H9 (cell line): ENCODE measurements at places on chromosomes 3 and 15. TPM values are rescaled to one million over a fixed set of nuclear protein-coding genes. Genes with fewer than 3 reads are reported as not detected.

DNA sequence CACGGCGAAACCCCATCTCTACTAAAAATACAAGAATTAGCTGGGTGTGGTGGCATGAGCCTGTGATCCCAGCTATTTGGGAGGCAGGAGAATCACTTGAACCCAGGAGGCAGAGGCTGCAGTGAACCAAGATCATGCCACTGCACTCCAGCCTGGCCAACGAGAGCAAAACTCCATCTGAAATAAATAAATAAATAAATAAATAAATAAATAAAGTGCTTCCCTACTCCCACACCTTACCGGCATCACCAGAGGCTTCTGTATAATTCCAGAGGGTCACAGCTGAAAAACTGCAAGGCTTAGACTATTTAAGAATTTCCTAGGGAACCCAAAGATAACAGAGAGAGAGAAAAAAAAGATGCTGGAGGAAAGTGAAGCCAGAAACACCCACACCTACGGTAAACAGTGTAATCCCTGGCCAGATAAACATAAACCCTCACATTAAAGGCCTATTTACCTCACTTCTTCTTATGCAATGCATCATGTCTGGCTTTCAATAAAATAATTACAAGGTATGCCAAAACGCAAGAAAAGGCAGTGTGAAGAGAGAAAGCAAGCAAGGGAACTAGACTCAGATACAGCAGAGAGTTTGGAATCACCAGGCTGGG lies 15.0 kb upstream of the TRPM1 start:
- DNase-seq = no peak

DNA sequence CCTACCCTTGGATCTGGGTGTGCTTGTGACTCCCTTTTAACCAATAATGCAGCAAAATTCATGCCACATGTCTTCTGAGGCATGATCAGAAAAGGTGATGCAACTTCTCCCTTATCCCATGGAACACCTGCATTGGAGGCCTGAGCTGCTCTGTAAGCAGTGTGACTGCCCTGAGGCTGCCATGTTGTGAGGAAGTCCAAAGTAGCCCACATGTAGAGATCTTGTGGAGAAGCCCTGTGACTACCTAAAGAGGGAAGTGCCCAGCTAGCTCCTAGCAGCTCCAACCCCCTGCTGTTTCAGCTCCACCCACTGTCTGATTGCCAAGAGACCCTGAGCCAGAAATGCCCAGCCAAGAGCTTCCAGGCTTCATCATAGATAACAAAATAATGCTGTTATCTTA lies 6.4 kb upstream of the NR1D2 start:
- DNase-seq = no peak

- DNase-seq = peak; percentile 57
These were observed at the start of gene CSPG5 for GRCh38 chr3:47578691-47579632. TSS of gene CSPG5 (minus strand) at chr3:47578865. CDS start at chr3:47578693, 172 bp downstream.

DNA sequence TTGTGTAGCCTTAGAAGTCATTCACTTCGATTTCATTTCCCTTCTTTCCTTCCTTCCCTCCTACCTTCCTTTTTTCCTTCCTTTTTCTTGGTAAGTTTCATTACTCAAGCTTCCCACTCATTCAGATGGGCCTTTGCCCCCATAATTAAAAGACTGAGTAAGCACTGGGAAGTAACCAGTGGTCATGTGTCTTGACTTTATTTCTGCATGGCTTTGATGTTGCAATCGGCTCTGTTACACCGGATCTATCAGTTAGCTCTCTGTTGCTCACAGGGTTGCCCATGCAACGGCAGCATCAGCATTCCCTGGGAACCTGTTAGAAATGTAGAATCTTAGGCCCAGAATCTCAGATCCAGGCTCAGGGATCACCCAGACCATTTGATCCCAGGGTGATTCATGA lies 25.6 kb upstream of the LARS2 start:
- DNase-seq = no peak

Gene CHRD
- 1.8 and 1.9 TPM in 2 replicates for total RNA-seq

Gene DLL4
- total RNA-seq = 0.28 and 0.35 TPM in 2 replicates
